ENCODE measurements at places on chromosomes 5 and 9.

DNA sequence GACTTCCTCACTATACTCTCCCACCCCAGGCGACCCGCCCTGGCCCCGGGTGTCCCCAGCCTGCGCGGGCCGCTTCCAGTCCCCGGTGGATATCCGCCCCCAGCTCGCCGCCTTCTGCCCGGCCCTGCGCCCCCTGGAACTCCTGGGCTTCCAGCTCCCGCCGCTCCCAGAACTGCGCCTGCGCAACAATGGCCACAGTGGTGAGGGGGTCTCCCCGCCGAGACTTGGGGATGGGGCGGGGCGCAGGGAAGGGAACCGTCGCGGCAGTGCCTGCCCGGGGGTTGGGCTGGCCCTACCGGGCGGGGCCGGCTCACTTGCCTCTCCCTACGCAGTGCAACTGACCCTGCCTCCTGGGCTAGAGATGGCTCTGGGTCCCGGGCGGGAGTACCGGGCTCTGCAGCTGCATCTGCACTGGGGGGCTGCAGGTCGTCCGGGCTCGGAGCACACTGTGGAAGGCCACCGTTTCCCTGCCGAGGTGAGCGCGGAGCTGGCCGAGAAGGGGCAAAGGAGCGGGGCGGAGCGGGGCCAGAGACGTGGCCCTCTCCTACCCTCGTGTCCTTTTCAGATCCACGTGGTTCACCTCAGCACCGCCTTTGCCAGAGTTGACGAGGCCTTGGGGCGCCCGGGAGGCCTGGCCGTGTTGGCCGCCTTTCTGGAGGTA lies 2.1 kb downstream of the CA9 start:
- DNase-seq = peak; percentile 56

DNA sequence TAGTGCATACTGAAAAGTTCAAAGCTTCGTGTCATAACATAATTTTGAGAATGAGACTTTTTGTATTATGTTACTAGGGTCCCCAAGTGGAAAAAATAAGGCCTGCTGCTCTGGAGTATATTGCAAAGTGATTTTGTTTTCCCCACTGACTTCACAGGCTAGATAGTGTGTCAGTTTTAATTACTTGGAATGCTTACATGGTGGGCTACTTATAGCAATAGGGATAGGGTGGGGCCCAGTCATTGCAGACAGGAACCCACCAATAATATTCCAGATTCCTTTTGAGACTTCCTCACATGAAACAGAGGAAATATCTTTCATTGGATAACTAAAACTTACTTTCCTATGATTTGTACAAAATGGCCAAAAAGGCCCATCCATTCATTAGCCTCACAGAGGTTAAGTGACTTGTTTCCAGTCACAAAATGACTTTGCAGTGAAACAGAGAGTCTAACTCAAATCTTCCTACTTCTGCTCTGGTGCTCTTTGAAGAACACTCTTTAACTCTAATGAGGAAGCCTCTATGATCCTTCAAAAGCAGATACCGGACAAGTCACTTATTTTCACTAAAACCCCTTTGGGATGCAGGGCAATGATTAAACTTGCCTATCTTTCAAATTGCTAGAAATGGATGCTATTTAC lies 16.2 kb upstream of the MEF2C start:
- DNase-seq = no peak

- no peak for DNase-seq
Measured at GRCh38 chr5:139562847-139563246, 1.7 kb downstream of the UBE2D2 start.

DNA sequence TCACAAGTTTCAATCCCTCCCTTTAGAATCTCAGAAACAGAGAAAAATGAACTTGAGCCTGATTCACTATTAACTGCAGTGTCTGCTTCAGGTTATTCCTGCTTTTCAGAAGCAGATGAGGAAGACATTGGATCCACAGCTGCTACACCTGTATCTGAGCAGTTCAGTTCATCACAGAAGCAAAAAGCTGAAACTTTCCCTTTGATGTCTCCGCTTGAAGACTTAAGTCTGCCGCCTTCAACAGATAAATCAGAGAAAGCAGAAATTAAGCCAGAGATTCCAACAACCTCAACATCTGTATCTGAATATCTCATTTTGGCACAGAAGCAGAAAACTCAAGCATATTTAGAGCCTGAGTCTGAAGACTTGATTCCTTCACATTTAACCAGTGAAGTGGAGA lies 42.1 kb downstream of the CMYA5 start:
- no peak for DNase-seq

DNA sequence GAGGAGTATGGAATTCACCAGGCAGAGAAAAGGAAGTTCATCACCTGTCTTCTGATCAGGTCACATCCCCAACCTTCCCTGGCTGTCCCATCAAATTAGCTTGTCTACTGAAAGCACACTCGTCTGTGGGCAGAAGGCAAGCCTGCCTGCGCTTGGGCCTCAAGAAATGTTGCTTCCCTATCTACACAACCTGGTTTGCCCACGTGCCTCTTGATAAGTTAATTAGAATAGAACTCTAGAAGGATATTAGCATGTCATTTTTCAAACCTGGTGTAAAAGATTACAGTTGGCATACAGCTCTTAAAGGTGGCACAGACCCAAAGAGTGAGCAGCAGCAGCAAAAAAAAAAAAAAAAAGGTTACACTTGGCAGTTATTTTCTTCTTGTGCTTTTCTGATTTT lies 5.1 kb downstream of the TTC23L start:
- no peak for DNase-seq

DNA sequence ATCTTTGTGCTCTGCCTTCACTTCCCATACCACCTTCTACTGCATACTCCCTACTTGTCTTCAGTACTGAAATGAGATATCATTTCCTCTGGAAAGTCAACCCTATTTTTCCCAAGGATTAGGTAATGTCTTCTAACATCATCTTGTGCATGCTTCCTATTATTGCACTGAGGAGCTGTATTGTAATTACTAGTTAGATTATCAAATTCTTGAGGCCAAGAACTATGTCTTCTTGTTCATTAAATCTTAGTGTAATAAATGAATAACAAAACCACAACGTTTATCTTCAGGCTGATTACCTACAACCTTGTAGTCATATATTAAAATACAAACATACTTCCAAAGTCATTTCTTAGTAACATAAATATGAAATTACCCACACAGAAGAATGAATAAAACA lies 87.9 kb upstream of the POU5F2 start:
- no peak for DNase-seq

GRCh38 chr5:98563885-98564653 lies 209.4 kb upstream of the RGMB start:
- DNase-seq = no peak

GRCh38 chr5:95801961-95802360 lies 20.6 kb downstream of the GLRX start:
- no peak for DNase-seq

GRCh38 chr9:75930190-75930589 lies 39.7 kb downstream of the PCSK5 start:
- no peak for DNase-seq

DNA sequence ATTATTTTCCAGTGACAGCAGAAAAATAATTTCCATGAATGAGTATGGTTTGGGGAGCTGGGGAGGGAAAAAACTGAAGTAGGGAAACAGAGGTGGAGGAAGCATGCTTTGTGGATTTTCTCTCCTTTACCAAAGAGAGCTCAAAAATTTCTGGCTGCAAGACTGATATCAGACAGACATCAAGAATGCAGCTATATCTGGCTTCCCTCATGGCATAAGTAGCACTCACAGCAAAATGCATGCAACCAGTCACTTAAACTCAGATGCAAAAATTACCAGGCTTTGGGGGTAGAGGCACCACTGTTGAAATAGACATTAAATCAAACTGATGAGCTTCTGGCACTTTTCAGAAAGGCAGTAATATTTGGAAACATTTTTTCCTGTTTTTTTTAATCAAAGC lies 196.9 kb downstream of the TSSK1B start:
- no peak for DNase-seq

GRCh38 chr9:89426384-89426961 lies 71.4 kb downstream of the SEMA4D start:
- no peak for DNase-seq

- DNase-seq = no peak
Measured at GRCh38 chr5:77398458-77398857, 93.7 kb downstream of the WDR41 start.

DNA sequence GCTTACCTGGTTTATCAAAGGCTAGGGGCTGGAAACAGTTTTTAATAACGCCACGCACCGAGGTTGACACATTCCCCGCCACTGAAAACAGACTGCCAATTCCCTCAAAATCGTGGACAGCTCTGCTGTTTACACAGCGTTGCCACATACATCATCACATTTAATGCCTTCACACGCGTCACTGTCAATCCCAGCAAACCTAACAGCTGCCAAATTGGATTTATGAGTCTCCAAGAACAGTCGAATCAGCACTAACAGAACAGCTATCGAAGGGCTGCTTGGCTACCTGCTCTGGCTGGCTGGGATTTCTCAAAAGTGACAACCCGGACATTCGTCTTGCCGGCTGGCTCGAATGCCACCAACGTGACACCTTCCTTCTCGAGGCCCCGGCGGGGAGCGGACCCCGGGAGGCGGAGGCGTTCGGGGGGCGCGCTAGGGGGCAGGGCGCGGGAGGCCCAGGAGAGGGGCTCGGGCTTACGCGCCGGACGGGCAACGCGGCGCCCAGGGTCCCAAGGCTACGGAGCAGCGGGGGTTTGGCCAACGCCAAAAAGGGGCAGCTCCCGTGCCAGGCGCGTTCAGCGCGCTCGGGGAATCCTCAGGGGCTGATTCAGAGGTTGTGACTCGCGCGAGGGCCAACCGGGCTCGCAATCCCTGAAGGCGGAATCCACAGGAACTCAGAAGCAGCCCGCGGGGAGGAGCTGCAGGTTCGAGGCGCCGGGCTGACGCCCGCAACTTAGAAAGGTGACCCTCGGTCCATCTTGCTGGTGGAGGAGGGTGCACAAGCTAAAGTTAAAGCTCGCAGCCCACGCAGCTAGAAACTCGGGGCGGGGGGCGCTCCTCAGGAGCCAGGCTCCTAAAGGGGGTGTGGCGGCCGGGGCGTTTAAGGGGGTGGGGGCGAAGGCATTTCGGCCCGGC lies 1.2 kb downstream of the CDC14B start:
- peak; percentile 68 for DNase-seq

DNA sequence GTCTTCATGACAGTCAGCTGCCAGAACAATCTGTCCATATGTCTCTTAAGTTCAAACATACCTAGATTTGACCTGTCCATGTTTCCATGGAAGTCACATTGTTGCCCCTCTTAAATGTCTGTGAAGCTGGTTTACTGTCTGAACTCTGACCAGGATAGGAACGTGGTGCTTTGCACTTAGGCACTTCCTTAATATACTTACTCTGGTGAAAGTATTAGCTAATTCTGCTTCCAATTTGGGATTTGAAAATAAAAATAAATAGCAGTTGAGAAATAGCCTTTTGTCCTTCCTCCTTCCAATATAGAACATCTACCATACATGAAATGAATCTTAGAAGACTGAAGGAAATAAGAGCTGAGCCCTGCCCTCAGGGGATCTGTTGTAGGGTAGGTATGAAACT lies 524.5 kb upstream of the CLINT1 start:
- DNase-seq = no peak

GRCh38 chr9:76359365-76359764 lies 34.9 kb downstream of the RFK start:
- no peak for DNase-seq

GRCh38 chr5:89213573-89213972 lies 330.6 kb upstream of the MEF2C start:
- no peak for DNase-seq

DNA sequence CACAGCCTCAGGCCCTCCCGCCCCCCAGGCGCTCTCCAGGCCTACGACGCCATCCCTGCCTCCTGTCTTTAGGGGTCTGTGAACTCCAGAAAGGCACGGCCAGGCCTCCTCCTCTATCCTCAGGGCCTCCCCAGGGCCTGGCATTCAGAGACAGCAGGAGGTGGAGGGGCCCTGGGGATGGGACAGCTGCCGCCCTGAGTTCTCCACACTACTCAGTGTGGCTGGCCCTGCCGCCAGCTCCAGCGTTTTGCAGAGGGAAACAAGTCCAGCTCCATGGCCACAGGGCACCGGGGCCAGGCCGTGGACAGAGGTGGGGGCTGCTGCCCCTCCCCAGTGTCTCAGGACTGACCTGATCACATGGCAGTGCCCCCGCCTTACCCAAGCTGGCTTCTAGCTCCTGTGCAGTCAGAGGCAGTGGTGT lies 16.4 kb downstream of the SH3GLB2 start:
- DNase-seq = no peak

GRCh38 chr5:67268231-67269021 lies 71.8 kb upstream of the CD180 start:
- peak; percentile 83 for DNase-seq

DNA sequence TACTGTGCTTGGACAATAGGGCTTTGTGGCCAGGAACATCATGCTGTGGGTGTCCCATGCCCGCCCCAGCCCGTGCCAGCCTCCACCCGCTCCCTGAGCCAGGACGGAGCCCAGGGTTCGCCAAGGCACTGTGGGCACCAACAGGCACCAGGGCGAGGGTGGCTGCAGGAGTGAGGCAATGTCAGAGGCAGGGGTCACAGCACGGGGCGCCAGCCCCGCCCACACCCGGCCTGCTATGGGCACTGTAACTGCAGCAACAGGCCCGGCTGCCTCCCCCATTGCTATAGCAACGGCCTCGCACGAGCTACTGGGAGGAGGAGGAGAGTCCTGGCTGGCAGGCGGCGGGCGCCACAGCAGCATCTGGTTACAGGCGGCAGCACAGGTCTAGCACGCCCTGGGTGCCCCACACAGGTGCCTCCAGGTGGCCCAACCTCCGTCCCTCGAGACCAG lies 2.5 kb downstream of the ABCA2 start:
- DNase-seq = peak; percentile 95

- DNase-seq = no peak
Measured at GRCh38 chr5:101103874-101104273, 200.8 kb upstream of the ST8SIA4 start.

All from right lobe of liver (tissue), 6 donors.